SJSA1 (cell line): ENCODE measurements at places on chromosomes 11 and 22. TPM values are rescaled to one million over a fixed set of nuclear protein-coding genes. Genes with fewer than 3 reads are reported as not detected.

DNA sequence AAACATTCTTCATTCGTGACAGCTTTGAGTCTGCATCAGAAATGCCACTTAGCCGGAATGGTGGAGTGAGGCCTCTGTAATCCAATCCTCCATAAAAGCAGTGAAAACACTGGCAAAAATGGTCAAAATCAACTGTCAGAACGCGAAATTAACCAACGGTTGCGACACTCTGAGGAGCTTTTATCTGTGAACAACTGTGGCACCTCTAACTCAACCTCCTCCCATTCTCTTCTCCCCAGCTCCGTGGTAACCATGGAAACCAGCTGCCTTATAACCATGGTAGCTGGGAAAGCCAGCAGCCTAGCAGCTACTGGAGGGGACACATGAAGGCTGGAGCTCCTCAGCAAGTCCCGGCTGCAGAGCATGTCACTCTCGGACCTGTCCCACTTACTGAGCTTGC is 20.3 kb downstream of the AP2A2 start:
- no peak for DNase-seq

Gene MYEOV
- total RNA-seq: 3.4 and 5.3 TPM in 2 replicates

GRCh38 chr11:105466582-105467228 is 143.2 kb upstream of the GRIA4 start:
- no peak for DNase-seq

DNA sequence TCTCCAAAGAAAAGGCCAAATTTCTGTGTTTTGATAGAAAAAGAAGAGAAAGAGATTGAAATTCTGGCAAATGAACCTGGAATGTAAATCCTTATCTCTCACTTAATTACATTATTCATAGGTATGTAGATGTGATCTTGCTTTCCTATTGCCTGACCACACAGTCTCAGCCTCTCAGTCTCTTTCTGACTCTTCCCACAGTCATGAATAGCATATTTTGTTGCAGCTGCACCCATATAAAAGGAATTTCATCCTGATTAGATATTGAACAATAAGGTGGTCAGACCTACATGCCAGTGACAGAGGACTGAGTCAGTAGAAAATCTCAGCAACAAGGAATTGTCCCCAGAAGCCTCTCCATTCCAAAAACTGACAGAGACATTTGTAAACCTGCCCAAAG is 62.9 kb upstream of the LRRC4C start:
- DNase-seq: peak; percentile 66

- no peak for DNase-seq
Measured at GRCh38 chr11:15406851-15407351, 292.2 kb downstream of the INSC start.

DNA sequence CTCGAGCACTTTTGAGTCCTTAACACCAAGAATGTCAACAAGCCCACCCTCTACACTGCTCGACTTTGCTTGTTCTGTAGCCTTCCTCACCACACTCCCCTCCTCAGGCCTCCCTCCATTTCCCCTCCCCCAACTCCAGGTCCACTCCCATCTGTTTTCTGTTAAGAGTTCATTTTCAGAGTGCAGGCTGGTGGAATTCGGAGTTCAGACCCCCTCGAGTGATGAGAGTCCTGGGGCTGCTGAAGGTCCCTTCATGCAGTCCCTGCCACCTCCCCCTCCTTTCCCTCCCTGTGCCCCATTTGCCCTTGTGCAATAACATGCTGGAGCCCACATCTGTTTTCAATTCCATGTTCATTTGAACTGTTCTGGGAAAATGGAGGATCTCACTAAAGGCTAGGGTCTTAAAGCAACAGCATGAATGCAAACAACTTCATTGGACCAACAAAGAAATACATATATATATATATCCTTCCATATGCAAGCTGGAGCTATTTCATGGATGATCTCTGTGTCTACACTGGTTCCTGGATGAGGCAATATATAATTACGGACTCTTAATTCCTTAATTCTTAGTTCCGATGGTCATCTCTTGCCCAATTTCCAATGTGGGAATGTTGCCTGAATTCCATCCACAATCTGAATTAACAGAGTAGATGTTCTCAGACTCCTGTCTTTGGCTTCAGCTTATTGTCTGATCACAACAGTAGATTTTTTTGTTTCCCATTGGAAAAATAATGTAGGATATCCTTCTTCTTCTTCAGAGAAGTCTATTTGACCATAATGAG is 340.4 kb downstream of the ETS1 start:
- DNase-seq: no peak

- no peak for DNase-seq
Measured at GRCh38 chr11:64599698-64600211, 8.7 kb downstream of the SLC22A12 start.

Gene SLC22A9
- not detected in 2 replicates for total RNA-seq

DNA sequence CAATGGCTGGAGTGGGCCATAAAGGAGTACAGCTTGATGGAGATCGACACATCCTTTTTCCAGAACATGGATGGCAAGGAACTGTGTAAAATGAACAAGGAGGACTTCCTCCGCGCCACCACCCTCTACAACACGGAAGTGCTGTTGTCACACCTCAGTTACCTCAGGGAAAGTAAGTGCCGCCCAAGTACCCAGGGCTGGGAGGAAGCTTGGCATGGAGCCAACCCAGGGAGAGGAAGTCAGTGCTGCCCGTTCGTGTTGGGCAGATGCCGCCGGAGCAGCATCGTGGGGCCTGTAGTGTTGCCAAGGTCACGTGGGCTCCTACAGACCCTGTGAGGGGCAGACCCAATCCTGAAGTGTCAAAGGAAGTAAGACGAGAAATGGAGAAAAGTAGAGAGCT is 78.9 kb downstream of the FLI1 start:
- DNase-seq: no peak
